Sigmoid colon (tissue), 7 donors: ENCODE measurements at places on chromosomes 16 and 17. TPM values are rescaled to one million over a fixed set of nuclear protein-coding genes. Genes with fewer than 3 reads are reported as not detected.
A peak's percentile ranks its signal among the peaks of the same experiment; 100 is the strongest.

The SOST gene
- not detected for total RNA-seq

The RPTOR gene
- 22.9 TPM for total RNA-seq

The LDHD gene
- total RNA-seq, result 7.1 TPM

The CTRB2 gene
- not detected for total RNA-seq

DNA sequence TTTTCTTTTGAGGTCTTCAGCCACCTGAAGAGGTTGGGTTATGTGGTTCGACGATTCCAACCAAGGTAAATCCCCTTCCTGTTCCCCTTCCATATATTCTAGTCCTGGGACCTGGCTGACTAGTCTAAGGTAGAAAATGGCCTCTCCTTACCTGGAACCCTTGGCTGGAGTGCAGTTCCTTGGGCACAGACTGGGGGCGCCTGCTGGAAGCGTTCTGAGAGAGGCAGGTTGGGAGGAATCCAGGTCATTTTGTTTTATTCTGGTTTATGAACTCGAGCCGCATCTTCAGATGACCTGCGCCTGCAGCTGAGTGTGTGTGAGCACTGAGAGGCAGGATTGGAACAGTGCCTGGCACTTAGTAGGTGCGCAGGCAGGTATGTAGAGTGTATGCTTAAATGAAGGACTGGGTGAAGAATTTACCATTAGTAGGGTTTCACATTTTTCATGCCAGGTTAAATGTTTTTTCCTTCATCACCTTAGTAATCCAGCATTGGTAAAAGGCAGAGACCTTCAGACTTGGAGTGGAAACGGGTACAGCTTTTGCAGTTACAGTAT, 2.7 kb downstream of the TSEN54 start:
- no peak for DNase-seq
- no peaks in the 10 kb centered on the region for H3K36me3 ChIP-seq
- H3K4me3 ChIP-seq, result no peak overlapping the region
- no peaks in the 10 kb centered on the region for H3K27me3 ChIP-seq

GRCh38 chr16:76421571-76421970, 144.4 kb downstream of the CNTNAP4 start:
- no peaks in the 10 kb centered on the region for H3K36me3 ChIP-seq
- no peaks in the 10 kb centered on the region for H3K27me3 ChIP-seq

DNA sequence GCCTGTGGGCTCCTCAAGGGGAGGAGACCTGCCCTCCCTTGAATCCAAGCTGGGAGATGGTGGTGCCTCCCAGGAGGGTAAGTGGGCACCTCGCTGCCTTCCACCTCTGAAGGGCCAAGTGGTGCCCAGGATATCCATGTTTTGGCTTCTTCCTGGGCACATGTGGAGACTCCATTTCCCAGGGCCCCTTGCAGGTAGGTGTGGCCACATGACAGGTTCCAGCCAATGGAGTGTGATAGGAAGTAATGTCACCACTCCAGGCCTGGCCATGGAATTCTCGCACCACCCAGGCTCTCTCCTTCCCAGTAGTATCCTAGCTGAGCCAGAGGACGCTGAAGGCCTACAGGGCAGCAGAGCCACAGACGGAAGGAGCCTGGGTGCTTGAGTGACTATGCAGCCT, 17.6 kb upstream of the PEMT start:
- DNase-seq, result no peak
- H3K36me3 ChIP-seq, result no peaks in the 10 kb centered on the region
- no peaks in the 10 kb centered on the region for H3K4me1 ChIP-seq

GRCh38 chr16:81942007-81942601, 69.2 kb downstream of the SDR42E1 start:
- DNase-seq, result no peak
- H3K4me1 ChIP-seq, result no peaks in the 10 kb centered on the region
- no peak overlapping the region for H3K4me3 ChIP-seq
- H3K27ac ChIP-seq, result no peak overlapping the region
- H3K27me3 ChIP-seq, result no peaks in the 10 kb centered on the region
- H3K36me3 ChIP-seq, result no peaks in the 10 kb centered on the region

- H3K4me1 ChIP-seq, result no peaks in the 10 kb centered on the region
- no peak for DNase-seq
- H3K27me3 ChIP-seq, result no peaks in the 10 kb centered on the region
- no peaks in the 10 kb centered on the region for H3K36me3 ChIP-seq
- no peak overlapping the region for H3K27ac ChIP-seq
Measured at GRCh38 chr16:79784007-79784406, 183.5 kb upstream of the MAF start.

GRCh38 chr16:29231244-29231643, 175.3 kb downstream of the NPIPB11 start:
- H3K4me1 ChIP-seq, result peaks cover 7% of the 10 kb centered on the region
- peak; percentile 67 for DNase-seq
- no peak overlapping the region for H3K4me3 ChIP-seq
